Chondrocyte (in vitro differentiated cells): ENCODE measurements at places on chromosomes 2 and 18. TPM values are rescaled to one million over a fixed set of nuclear protein-coding genes. Genes with fewer than 3 reads are reported as not detected.
A peak's percentile ranks its signal among the peaks of the same experiment; 100 is the strongest.

DNA sequence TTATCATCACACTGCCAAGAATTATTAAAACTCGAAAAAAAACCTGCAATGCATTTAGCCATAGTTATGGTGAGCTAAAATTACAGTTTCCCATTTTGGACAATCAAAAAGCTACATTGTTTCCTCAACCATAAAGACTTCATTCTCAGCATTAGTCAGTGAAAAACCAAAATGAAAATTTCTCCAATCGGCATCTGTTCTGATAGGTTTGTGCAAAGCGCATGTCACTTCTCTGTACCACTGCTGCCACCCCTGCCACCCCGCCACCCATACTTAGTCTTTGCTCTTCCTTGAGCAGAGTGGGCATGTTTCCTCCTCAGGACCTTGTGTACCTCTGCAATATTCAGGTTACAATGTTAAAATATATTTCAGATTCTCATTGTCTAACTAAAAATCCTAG is 7.1 kb upstream of the ZBTB14 start:
- no peak for DNase-seq
- H3K4me3 ChIP-seq: no peak overlapping the region
- H3K27me3 ChIP-seq: peaks cover 41% of the 10 kb centered on the region
- H3K27ac ChIP-seq: no peak overlapping the region
- no peaks in the 10 kb centered on the region for H3K36me3 ChIP-seq

DNA sequence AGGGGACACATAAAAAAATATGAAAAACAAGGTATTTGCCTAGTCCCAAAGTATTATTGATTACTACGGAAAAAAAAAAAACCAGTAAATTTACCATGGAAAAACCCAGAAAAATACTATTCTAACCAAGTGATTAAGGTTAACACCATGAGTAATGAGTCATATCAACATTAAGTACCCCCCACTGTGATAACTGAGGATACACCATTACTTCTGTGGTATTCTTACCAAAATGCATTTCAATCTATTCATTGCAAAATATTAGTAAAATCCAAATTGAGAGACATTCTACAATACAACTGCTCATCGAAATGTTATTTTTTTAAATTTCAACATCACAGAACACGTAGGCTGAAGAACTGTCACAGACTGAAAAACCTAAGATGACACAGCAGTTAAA is 669.8 kb downstream of the ZEB2 start:
- H3K27ac ChIP-seq: no peak overlapping the region
- H3K4me1 ChIP-seq: peaks cover 5% of the 10 kb centered on the region
- DNase-seq: no peak
- no peaks in the 10 kb centered on the region for H3K27me3 ChIP-seq
- peaks cover 2% of the 10 kb centered on the region for H3K36me3 ChIP-seq

DNA sequence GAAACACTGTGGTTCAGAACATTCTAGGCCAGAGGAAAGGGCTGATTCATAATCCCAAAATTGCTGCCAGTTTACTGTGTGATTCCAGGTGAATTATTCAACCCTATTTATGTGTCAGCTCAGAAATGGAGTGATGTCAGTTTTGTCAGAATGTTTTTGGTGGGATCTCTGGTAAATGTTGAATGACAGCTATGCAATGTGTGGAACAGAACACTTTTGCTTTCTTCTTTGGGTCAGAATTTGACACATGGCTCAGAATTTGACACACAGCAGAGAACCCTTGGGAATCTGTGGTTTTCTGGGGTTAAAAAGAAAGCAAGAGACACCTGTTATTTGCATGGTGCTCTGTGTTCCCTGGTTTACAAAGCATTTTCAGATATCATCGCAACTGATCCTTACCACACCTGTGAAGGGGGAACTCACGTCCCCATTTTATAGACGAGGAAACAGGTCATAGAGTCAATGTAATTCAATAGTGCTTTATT is 1.6 kb upstream of the MTA3 start:
- DNase-seq: no peak
- H3K4me3 ChIP-seq: no peak overlapping the region
- H3K27ac ChIP-seq: peak overlapping the region; percentile 37
- peaks cover 29% of the 10 kb centered on the region for H3K4me1 ChIP-seq
- H3K27me3 ChIP-seq: no peaks in the 10 kb centered on the region
- peaks cover 4% of the 10 kb centered on the region for H3K36me3 ChIP-seq

DNA sequence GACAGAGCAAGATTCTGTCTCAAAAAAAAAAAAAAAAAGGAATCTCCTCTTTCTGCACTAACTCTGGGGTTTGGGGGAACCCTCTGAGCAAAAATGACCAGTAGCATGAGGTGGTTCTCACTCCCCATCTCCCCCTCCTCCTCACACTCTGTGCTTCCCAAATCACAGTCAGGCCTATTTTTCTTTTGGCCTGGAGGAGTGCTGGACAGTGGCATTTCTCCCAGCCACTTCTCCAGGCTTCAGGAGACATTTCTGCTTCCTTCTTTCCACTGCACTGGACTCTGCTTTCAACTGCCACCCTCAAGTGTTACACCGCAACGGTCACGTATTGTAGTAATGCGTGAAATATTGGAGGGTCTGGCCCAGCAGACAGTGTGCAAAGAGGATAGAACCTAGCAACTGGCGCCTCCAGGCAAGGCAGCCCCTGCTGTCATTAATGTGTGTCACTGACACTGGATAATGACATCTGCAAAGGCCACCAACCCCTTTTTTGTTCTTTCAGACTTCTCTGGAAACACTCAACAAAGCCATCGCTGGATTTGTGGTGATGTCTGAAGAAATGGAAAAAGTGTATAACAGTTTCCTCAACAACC is 68.9 kb downstream of the TRABD2A start:
- H3K27me3 ChIP-seq: peaks cover 36% of the 10 kb centered on the region
- H3K36me3 ChIP-seq: no peaks in the 10 kb centered on the region
- no peak overlapping the region for H3K4me3 ChIP-seq
- no peak for DNase-seq

DNA sequence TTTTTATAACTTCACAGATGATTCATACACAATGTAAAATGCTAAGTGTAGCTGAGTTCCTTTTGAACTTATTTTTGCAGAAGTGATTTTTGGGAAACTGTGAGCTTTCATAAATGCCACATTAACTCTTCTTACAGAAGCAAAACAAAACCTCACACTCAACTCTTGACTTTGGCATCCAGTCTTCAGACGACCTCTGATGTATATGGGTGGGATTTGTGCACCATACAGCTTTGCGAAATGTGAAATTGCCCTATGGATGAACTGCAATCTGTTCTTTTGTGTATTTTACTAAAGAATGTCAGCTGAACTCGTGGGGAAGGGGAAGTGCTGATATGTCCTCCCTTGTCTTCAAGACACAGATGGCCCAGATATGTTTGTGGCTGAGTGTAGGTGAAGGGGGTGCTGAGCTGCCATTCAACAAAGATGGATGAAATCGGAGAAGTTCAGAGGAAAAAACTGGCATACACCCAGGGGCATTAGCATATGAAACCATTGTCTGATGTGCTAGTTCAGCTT is 218.3 kb downstream of the PTGR3 start:
- no peaks in the 10 kb centered on the region for H3K36me3 ChIP-seq
- H3K27me3 ChIP-seq: no peaks in the 10 kb centered on the region
- DNase-seq: no peak
- H3K4me3 ChIP-seq: no peak overlapping the region

ANKRD30B gene
- total RNA-seq: not detected in 3 replicates

GRCh38 chr2:210389856-210390255 is 74.9 kb upstream of the MYL1 start:
- no peak overlapping the region for H3K27ac ChIP-seq
- no peak for DNase-seq
- no peaks in the 10 kb centered on the region for H3K36me3 ChIP-seq
- H3K4me3 ChIP-seq: no peak overlapping the region
- peaks cover 11% of the 10 kb centered on the region for H3K27me3 ChIP-seq
- H3K4me1 ChIP-seq: no peaks in the 10 kb centered on the region

KCNS3 gene
- 0.37 to 0.41 TPM in 2 of 3 replicates, not detected in the other for total RNA-seq

- H3K27me3 ChIP-seq: no peaks in the 10 kb centered on the region
- H3K4me1 ChIP-seq: peaks cover 24% of the 10 kb centered on the region
- no peak for DNase-seq
- peak overlapping the region; percentile 18 for H3K27ac ChIP-seq
Measured at GRCh38 chr2:54546518-54546917, 90.4 kb downstream of the SPTBN1 start.

GRCh38 chr2:172081221-172082022 is 3.9 kb upstream of the DLX1 start:
- no peak for DNase-seq
- no peak overlapping the region for H3K27ac ChIP-seq
- peaks cover 2% of the 10 kb centered on the region for H3K36me3 ChIP-seq
- peaks cover 33% of the 10 kb centered on the region for H3K4me1 ChIP-seq
- peaks cover 7% of the 10 kb centered on the region for H3K27me3 ChIP-seq
- no peak overlapping the region for H3K4me3 ChIP-seq

DNA sequence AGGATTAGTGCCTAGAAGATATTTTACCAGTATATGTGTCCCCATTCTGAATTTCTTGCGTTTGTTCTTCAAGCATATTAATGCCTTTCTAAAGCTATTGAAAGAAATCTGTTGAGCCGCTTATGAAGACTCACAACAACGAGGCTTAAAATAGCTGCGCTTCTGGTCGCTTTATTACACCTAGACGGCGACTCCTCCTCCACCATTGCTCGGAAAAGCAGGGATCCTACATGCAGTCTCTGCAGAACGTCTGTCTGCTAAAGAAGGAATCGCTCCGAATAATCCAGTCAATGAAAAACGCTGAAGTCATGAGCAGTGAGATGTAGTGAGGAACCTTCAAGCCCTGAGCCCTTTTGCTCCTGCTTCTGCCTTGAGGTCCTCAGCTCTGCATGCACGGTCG is 94.8 kb upstream of the ZNF516 start:
- H3K27ac ChIP-seq: no peak overlapping the region
- no peak for DNase-seq
- no peak overlapping the region for H3K4me3 ChIP-seq
- peaks cover 8% of the 10 kb centered on the region for H3K4me1 ChIP-seq
- peaks cover 23% of the 10 kb centered on the region for H3K27me3 ChIP-seq

TAF4B gene
- total RNA-seq: 1.7 to 2.2 TPM (median 2.0 TPM) in 3 replicates

DNA sequence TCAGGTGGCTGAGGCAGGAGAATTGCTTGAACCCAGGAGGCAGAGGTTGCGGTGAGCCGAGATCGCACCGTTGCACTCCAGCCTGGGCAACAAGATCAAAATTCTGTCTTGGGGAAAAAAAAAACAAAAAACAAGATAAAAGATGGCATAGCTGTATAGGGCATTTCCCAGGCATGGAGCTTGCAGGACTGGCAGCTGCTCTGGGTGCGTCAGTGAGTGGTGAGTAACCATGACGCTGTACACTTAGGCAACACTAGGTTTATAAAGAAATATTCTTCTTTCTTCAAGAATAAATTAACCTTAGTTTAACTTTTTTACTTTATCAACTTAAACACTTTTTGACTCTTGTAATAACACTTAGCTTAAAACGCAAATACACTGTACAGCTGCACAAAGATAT is 15.4 kb downstream of the TGOLN2 start:
- peaks cover 20% of the 10 kb centered on the region for H3K36me3 ChIP-seq
- no peak for DNase-seq
- H3K4me3 ChIP-seq: no peak overlapping the region
- H3K27ac ChIP-seq: no peak overlapping the region

DNA sequence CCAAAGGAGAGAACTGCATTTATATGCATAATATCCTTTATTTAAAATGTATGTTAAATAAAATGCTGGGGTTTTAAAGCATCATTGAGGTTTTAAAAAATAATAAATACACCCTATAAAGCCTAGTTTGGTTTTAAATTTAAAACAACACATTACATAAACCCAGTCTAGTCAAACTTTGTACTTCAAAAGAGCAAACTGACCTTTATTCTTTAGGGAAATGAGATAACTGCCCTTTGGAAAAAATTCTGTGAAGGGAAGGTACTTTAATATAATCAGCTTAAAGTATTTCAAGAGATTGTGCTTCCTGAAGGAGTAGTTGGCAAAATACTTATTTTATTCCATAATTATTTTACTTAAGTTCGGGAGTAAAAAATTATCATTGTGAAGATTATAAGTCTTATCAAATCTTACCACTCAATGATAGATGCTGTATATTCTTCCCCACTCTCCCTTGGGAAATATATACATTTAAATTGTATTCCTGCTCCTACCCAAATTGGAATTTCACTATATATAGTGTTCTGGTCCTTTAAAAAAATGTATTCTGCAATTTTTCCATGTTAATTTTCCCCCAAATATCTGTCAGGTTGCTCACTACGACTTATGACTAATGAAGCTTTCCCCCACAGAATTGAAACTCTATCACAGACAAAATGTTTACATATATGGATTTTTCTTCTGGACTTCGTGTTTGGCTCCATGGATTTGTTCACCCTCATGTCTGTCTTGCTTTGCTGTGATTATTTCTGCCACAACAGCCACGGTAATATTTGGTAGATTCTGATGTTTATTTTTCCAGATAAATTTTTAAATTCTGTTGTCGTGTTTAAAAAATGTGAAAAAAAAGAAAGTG is 42.1 kb downstream of the ZC3H6 start:
- H3K27me3 ChIP-seq: no peaks in the 10 kb centered on the region
- peaks cover 32% of the 10 kb centered on the region for H3K4me1 ChIP-seq
- DNase-seq: no peak
- H3K4me3 ChIP-seq: peak overlapping the region; percentile 6

RNF181 gene
- 76.3 to 93.9 TPM (median 89.4 TPM) in 3 replicates for total RNA-seq

STRN gene
- 22.7 to 27.5 TPM (median 25.3 TPM) in 3 replicates for total RNA-seq

DNA sequence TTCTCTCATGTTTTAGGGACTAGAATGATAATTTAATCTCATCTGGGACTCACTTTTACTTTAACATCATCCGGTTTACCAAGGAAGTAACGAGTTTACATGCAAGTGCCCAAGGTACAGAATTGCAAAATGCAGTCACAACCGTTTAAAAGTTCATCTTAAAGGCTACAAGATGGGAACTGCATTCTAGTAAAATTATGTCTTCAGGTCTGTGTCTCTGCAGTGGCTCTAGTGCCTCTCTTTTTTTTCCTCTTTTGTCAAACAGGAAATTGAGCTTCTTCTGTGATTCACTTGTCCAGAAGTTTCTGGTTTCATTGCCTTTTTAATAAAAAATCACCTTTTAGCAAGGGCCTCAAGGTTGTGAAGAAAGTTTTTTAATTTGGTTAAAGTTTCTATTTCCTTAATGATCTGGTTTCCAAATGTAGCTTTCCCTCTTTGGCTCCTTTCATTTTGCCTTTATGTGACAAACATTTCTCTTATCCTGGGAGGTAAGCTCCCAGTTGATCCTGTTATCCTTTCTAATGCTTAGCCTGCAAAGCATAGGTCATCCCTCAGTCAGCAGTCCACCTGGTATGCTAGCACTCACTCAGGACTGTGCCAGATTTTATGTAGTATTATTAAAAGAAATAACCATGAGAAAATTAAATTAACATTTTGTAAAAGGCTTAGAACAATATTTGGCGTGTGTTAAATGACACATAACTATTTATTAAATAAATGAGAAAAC is 2.4 kb downstream of the GLS start:
- H3K27ac ChIP-seq: peak overlapping the region; percentile 97
- DNase-seq: no peak
- H3K36me3 ChIP-seq: peaks cover 11% of the 10 kb centered on the region

GLI2 gene
- total RNA-seq: 31.1 to 37.0 TPM (median 36.0 TPM) in 3 replicates

- H3K27ac ChIP-seq: no peak overlapping the region
- H3K36me3 ChIP-seq: no peaks in the 10 kb centered on the region
- peaks cover 44% of the 10 kb centered on the region for H3K27me3 ChIP-seq
- no peaks in the 10 kb centered on the region for H3K4me1 ChIP-seq
Measured at GRCh38 chr2:102591491-102592045, 27.8 kb upstream of the SLC9A2 start.
